Activated T-cell treated with anti-CD3 and anti-CD28 coated beads, Interleukin-2, amount 50 U/mL, for 4 hours (primary cell): ENCODE measurements at places on chromosomes 3 and 15.

GRCh38 chr3:123348471-123349200 lies 100.3 kb downstream of the ADCY5 start:
- DNase-seq, result no peak

DNA sequence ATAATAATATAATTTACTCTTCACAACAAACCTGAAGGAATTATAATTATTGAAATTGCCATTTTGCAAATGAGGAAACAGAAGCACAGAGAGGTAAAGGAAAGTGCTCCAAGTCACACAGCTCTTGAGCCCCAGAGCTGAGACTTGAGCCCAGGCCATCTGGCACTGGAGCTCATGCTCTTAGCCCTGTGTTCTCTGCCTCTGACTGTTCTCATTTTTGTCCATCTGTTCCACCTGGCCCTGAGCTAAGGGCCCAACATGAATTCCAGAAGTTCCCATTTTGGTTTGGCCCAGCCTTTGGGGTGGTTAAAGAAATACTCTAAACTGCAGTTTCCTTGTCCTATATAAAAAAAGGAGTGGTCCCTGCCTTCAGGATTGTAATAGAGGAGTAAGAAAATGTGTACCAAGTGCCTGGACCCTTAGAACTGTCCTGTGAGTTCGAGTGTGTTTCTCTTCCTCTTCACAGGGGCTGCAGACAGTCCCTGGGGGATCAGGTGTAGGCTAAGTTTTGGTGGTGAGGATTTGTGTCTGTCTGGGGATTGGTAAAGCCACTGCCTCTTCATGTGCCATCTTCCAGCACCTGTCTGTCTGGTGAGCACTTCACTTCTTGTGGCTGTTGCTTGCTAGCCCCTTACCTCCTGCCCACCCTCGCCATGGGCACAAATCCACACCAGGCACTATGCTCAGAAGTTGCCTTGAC lies 91.8 kb downstream of the DNAJB8 start:
- no peak for DNase-seq

DNA sequence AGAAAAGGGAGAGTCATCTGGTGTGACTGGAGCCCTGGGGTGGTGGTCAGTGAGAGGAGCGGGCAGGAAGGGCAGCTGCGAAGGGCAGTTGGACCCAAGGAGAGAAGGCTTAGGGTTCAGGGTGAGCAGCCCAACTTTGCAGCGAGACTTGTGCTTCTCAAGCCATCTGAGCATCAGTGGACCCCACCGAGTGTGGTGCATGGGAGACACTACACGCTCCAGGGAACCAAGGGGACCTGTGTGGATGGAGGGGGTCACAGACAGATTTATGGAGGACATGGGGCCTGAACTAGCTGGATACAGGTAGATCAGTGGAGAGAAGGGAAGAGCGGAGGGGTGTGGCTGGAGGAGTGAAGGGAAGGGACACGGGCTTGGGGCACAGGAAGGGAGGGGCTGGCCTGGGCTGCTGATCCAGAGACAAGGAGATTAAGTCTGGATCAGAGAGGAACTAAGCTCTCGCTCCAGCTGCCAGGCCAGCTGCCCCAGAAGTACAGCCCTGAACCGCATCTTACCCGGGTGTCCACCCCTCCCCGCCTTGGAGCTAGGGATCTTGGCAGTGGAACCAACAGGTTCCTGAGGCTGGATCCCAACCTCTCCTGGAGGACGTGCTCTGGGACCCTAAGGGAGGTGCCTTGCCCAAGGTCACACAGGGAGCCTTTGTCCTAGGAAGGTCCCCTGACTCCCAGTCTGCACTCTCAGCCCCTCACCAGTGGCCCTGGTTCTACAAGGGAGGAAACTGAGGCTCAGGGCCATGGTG lies 120.5 kb downstream of the CORO2B start:
- no peak for DNase-seq

GRCh38 chr3:68424796-68425460 lies 507.4 kb downstream of the TAFA4 start:
- DNase-seq, result no peak
